Activated CD4-positive, alpha-beta T cell treated with anti-CD3 and anti-CD28 coated beads, Interleukin-2, amount 50 U/mL, for 4 hours (primary cell): ENCODE measurements at places on chromosomes 1 and 21.

DNA sequence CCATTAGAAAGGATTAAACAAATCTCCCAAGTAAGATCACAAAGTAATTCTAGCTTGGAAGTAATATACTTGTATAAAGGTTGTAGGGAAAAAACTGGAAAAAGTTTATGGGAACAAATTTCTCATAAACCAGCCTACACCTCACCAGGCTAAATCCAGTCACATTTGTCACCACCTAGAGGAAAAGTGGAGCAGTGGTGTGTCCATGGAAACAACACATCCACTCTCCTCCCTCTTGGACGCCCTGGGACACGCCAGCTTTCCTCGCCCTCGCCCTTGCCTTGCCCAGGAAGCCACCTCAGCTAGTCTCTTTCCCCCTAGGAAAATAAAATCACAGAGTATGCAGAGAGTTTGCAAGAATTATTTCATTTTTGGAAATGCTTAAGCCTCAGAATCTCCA lies 2.2 kb downstream of the PALMD start:
- DNase-seq: no peak

- no peak for DNase-seq
Observed at GRCh38 chr1:158471920-158472319, at the start of gene OR10R2. TSS of gene OR10R2 (plus strand) at chr1:158472220. CDS start at chr1:158472326, 106 bp downstream.

DNA sequence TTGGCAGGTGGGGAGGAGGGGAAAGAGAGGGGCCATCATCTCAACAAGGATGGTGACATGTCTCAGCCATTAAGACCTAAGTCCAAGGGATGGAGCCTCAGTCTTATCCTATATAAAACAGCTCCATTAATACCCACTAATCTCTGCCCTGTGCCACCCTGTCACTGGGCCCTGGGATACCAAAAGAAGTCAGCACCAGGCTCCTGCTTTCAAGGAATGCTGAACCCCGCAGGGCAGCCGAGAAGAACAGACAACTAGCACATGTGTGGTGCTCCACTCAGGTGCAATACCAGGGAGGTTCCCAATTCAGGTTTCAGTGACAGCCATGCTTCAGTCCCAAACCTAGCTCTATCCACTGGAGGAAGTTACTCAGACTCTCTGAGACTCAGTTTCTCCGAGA lies 128.4 kb downstream of the GRIK3 start:
- no peak for DNase-seq

- DNase-seq: no peak
Observed at GRCh38 chr1:55716610-55717009, 501.4 kb upstream of the USP24 start.

DNA sequence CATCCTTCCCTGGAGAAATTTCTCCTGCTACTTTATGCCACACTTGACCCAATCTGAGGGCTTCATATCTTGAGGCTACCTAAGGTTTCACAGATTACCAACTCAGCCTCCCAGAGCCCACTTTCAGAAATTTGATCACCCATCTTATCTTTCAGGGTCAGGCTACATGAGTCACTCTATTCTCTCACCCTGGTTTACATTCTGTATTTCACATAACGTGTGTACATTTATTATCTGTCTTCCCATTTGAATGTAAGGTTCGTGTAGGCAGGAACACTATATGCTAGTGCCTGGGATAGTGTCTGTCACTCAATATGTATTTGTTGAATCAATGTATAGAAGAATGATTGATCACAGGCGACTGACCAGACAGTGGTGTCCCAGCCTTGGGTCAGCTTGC lies 124.8 kb downstream of the UBE2U start:
- no peak for DNase-seq

DNA sequence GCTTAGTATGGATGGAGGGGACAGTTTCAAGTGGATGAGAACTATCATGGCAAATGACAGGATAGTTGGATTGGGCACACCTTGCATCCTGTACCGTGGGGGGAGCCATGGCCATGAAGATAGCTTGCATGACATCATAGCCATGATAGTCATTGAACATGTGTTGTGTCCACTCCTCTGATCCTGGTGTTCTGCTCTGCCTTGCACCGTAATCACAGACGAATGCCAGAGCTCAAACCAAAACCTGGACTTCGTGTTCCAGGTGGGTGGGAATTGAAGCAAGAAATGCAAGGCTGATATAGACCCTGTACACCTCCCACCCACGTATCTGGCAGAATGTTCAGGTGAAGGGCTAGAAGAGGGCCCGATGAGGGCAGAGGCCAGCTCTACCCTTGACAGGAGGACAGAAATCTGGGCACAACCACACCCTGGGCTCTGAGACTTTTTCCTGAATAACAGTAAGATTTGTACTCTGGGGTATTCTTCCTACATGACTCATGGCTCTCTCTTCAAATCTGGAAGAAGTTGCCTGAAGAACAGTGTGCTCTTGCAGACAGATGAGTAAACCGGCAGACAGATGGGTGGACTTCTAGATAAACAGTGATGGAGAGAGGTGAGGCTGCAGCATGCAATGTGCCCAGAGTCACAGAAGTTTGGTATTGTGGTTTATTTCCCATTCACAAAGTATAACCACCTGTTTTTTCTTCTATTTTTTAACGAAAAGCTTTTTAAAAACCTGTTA lies 45.0 kb downstream of the KCNJ6 start:
- DNase-seq: no peak

- no peak for DNase-seq
Observed at GRCh38 chr1:183454377-183454776, 17.9 kb upstream of the SMG7 start.

GRCh38 chr1:175234639-175235038 lies 42.1 kb upstream of the KIAA0040 start:
- no peak for DNase-seq

DNA sequence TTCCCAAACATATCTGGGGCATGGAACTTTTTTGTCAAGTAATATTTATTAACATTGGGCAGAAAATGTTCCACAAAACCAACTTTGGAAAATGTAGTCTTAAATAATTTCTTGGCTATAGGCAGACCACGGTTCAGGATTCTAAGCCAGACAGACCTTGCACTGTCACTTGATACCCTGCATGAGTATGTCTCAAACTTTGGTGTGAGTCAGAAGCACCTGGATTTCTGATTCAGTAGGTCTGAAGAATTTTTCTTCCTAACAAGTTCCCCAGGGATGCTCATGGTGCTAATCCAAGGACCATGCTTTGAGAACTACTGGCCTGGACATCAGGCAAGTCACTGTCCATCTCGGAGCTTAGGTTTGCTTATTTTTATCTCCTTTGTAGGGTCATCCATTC lies 562.0 kb downstream of the PLPP3 start:
- DNase-seq: no peak

DNA sequence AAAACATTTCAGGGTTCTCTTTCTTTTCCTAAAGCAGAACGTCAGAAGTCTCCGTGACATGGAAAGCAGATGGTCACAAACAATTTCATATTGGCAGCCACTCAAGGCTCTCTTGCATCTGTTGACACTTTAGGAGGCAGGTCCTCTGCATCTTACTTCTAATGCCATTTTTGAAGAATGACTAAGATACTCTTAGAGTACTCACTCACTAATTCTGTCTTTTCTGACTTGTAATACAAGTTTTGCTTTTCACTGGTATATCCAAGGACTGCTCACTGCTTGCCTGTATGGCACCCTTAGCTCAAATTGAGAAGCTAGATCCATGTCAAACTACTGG lies 68.3 kb downstream of the PRRX1 start:
- no peak for DNase-seq

GRCh38 chr1:26404641-26405040 lies 6.0 kb upstream of the LIN28A start:
- no peak for DNase-seq
